ENCODE measurements at places on chromosomes 3 and 15.

DNA sequence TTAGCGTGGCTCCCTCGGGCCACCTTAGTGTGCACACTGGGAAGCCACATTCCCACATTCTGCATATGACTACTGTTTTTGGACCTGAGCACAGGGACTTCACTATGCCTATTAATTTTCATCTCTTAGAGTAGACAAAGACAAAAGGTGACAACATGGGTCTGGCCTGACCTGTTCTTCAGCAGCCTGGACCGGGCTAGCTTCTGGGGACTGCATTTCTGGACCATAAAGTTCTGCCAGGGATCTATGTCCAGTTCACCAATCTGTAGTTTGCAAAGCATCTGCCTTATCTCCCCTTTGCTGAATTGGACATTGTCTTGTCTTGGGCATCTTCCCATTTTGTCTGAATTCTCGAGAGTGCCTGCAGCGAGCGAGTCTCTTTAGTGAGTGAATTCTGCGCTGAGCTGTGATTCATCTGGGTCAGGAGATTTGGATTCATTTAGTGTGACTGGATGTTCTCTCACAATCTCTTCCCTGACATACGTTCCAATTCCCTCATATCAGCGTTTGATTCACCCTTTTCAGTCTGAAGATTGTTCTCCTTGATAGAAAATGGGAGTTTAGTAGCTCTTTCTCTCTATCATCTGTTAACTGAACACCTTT is 112.2 kb upstream of the PLXNA1 start:
- no peak for DNase-seq

- no peak for DNase-seq
Observed at GRCh38 chr3:136708333-136708985, 43.7 kb downstream of the STAG1 start.

DNA sequence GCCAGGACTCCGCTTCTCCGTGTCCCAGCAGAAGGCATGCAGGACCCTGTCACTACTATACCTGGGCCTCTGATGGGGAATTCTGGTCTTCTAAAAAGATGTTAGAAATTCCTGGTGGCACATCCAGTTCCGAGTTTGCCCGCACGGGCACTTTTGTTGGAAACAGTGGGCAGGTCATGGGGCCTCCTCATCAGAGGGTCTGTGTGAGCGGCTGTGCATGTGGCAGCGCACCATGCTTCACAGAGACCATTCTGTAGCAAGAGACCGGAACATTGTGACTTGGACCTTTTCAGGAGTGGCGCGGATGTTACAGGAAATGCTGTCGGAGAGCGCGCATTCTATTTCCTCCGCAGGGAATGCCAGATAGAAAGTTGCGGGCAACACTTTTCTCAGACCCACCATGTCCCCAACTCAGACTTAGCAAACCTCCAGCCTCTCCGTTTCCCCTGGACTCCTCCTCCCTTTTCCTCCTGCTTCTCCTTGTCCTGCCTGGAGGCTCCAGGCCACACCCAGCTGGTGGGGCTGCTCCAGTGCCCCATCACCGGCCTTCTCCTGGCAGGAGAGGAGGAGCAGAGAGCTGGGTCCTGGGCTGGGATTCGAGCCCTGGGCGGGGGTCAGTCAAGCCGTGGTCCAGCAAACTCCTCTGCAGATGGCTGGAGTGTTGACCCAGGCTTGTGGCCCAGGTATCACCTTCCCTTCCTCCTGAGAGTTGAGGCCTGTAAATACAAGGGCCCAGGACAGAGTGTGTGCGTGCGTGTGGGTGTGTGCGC is 46.6 kb downstream of the KLF13 start:
- DNase-seq = no peak

GRCh38 chr15:81914734-81915256 is 131.0 kb downstream of the MEX3B start:
- no peak for DNase-seq

DNA sequence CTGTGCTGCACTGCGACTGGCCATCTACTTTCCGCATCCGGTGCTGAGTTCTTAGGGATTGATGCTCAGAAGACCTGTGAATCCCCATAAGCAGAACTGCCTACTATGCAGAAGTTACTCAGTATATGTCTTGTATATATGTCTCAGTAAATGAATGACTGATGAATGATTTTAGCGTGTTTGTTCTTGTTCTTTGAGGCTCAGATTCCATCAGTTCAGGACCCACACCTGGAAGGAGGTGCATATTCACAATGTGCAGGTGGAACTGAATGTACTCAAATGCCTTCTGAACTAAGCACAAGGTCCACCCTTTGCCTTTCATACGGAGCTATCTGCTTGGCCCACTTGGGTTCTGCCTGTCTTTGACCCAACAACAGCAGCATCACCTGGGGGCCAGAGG is 19.8 kb downstream of the TNFAIP8L3 start:
- no peak for DNase-seq

DNA sequence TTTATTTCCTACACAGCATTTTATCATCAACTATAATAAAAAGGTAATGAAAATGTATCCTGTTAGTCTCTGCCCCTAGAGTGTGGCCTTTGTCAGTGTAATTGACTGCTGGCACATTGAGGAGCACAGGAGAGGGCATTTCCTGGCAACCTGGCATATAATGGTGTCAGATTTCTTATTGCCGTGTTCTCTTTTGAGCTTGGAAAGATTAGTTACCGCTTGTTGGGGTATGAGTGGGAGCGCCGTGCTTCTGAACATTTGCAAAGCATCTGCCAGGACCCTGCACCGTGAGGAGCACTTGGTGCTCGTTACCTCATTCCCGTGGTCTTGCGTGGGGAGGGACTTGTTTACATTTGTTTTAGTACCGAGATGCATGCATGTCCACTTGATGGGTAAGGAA is 124.4 kb downstream of the PTPRG start:
- no peak for DNase-seq

- no peak for DNase-seq
Observed at GRCh38 chr3:82596805-82597204, 835.4 kb upstream of the GBE1 start.

DNA sequence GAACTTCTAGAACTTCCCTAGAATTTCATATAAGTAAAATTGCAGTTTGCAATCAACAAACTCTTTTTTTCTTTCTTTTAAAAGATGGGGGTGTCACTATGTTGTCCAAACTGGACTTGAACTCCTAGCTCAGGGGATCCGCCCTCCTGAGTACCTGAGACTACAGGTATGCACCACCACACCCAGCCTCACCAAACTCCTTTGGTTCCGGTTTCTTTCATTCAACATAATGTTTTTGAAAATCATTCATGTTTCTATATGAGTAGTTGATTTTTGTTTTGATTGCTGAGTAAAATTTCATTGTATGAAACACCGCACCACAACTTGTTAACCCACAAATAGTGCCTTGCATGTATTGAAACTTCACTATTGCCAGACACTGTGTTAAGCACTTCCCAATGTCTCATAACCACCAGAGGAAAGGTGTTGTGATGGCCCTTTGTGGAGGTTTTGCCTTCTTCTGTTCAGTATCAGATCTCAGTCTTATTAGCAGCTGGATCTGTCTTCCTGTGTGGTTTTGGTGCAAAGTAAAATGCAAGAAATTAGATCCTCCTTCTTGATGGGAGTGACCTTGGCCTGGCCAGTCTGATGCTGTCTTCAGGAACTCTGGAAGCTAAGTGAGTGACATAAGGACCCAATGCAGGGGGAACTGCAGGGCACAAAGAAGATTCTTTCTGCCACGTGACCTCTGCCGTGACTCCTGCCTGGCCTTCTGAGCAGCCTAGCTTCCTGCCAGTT is 78.8 kb upstream of the UBE2E1 start:
- DNase-seq = no peak

DNA sequence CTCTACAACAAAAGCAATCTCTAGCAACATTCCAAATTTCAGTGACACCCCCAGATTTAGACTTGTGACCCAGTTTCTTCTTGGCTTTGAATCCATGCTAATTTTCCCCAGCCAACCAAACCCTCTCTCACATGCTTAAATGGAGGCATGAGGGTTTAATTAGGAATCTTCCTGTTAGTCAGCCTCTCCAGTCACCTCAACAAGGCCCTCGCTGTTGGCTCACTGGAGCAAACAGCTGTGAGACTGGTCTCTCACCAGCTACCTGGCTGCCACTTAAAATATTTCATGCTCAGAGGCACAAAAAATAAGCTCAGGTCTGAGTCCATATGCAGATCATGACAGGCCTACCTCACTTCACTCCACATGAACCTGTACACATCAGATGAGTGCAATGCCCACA is 630.4 kb upstream of the ADAMTS9 start:
- no peak for DNase-seq

DNA sequence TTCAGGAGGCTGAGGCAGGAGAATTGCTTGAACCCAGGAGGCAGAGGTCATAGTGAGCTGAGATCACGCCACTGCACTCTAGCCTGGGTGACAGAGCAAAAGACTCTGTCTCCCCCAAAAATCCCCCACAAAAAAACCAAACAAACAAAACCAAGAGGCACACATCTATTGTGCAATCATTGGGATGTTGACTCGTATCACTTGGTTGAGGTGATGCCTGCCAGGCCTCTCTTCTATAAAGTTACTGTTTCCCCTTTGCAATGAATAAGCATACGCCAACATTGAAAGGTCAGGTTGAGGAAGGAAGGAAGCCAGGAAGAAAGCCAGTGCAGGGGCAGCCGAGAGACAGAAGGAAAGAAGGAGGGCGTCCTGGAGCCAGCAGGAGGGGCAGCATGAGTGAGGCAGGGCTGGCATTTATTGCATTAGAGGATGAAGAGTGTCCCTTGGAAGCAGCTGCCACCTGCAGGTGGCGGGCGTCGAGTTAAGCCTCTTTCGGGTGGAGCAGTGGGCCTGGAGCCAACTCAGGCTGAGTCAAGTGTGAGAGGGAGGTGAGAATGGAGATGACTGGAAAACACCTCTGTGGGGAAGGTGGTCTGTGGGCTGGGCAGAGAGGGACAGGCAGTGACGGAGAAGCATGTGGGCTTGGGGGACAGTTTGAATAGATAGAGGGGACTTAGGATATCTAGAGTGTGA is 8.3 kb upstream of the CSPG4 start:
- DNase-seq = no peak

- no peak for DNase-seq
Observed at GRCh38 chr3:39896184-39896583, 86.8 kb downstream of the MYRIP start.

DNA sequence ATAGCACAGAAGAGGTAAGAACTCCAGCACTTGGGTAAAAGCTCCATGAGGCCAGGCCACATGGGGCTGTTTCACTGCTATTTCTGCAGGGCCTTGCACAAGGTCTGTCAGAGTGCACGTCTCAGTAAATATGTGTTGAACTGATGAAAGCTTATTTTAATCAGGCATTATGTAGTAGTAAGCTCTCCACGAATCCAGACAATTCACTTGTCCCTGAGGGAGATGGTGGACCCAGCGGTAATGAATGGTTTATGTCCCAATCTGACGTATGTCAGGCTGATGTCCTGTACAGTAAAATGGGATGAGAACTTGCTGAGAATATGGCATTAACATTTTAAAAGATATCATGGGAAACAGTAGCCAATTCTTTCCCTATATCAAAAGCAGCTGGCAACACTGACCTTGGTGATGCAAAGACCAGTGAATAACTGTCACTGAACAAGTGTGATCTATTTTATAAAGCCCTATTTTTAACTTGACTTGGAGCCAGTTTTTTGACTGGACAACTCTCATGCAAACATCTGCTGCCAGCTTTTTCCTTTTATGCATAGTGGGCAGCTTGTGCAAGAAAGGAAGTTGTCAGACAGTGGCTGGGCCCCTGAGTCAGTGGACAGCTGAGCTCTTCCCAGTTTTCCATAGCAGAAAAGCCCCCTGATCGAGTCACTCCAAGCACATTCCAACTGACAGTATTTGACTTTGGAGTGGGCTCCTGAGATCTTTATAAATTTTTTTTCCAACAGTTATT is 519.8 kb upstream of the MDFIC2 start:
- DNase-seq = peak; percentile 98

DNA sequence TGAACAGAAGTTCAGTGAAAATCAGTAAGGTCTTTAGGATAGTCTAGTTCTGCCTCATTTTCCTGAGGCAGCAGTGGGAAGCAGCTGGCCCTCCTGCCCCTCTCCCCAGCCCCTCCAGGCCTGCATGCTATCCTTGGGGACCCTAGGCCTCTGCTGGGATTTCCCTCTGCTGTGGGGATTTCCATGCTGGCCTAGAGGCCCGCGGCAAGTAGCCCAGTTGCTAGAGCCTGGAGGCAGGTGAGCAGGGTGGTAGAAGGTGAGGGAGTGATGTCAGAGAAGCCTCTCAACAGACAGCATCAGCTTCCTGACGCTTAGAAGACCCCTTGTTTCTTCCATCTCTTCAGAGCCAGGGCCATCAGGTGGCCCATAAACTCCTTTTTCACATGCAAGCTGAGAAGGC is 305.8 kb upstream of the THBS1 start:
- DNase-seq = no peak

DNA sequence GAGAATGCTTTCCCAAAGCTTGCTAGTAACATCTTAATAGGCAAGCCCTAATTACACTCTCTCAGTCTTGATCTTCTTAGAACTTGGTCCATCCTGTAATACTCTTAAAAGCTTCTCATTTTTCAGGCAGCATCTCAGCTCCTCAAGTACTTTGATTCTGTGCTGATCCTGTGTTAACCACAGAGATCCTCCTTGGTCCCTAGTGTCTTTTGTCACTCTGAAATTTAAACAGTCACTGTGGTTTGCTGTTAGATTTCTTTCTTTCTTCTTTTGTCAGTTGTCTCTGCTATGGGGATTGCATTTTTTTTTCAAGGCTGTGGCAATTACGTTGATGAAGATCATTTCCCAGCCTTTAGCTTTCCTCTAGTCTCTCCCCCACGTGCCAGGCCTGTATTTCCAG is 26.0 kb upstream of the UBE3A start:
- DNase-seq = no peak

DNA sequence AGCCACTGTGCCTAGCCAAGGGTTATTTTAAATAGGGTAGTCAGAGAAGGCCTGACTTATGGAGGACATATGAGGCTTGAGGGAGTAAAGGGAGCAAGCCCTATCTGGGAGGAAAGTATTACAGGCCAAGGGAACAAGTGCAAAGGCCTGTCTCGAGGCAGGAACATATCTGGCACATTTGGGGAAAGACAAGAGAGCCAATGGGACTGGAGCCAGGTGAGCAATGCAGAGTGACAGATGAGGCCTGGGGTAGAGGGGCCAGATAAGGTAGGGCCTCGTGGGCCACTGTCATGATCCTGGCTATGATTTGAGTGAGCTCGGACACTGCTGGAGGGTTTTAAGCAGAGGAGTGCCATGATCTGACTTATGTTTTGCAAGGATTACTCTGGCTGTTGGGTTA is 43.8 kb downstream of the DCP1A start:
- no peak for DNase-seq

DNA sequence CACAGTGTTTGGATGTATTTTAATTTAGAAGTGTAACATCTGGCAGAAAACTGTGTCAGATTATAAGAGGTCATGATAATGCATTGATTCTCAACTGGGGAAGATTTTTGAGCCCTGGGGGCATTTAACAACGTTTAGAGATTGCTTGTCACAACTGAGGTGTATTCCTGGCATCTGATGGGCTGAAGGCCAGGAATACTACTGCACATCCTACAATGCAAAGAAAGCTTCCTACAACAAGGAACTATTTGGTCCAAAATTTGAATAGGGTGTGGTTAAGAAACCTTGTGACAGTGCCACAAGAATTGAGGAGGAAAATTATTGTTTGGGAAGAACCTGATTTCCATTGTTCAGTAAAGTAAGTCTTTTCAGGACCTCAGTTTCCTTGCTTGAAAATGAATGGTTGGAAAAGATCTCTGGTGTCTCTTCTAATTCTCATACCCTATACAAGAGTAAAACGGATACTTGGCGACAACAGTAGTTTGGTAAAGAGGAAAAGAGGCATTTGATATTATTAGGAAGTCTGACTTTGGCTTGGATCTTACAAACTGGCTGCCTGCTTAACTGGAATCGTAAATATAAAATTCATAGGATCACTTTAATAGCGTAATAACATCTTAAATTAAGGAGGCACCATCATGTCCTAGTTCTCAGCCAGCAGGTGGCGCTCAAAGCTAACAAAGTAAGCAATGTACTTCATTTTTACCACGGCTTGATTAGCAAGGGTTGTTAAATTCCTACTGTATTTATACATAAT is 4.3 kb downstream of the DAZL start:
- DNase-seq = peak; percentile 82

Measured in AG10803 (cell line).